RPMI7951 (cell line): ENCODE measurements at places on chromosomes 7 and 10.

DNA sequence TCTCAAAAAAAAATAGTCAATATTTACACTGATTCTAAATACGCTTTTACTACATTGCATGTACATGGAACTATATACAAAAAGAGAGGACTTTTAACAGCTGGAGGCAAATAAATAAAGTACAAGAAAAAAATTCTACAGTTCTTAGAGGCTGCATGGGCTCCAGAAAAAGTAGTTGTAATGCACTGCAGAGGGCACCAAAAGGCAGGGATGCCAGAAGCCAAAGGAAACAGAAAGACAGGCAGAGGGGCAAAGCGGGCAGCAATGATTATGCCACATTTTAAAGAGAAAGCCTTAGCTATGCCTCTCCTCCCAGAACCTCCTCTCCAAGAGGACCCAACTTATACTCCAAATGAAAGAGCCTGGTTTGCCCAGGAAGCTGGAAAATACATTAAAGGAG, 11.6 kb upstream of the ADCK2 start:
- DNase-seq, result peak; percentile 40

GRCh38 chr10:514137-514671, 175.3 kb downstream of the DIP2C start:
- no peak for DNase-seq

GRCh38 chr7:19944363-19945120, 171.1 kb upstream of the TMEM196 start:
- DNase-seq, result no peak

- DNase-seq, result no peak
These were observed 9.2 kb upstream of the SP8 start for GRCh38 chr7:20795881-20796280.

GRCh38 chr10:87818505-87819288, 671 bp upstream of the ATAD1 start:
- DNase-seq, result no peak

DNA sequence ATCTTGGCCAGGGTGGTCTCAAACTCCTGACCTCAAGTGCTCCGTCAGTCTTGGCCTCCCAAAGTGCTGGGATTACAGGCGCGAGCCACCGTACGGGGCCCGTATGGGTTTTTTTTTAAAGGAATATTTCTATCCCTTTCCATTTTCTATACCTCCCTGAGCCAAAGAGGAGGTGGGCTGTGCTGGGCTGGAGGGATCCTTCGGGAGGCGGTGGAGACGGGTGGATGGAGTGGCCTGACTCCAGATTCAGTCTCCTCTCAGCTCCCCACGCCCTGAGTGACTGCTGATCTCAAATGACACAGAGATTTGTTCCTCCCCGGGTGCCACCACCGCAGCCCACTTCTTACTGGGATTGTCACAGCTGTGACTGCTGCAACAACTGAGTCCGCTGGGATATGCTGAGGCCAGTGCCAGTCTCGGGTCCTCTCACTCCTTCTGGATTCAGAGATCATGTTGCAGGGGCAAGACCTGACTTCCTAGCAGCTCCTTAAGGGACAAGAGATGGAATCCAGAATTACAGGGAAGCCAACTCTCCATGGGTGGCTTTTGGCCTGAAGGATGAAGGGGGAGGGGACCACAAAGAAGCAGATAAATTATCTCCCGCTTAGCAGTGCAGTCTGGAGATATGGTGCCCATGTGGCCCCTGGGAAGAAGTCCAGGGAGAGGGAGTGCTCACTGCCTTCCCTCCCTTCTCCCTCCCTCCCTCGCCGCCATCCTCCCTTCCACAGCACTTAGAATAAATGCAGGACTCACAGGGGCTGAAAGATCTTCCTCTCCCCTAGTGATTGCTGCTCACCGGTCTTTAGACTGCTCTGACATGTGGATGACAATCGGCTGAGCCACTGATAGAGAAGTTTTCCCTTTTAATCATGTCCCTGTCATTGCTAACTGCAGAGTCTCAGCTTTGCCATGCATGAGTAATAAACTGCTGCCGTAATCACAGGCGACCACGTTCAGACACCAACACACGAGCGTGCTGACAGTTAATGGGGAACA, 14.3 kb downstream of the GALNT17 start:
- DNase-seq, result no peak
